Activated naive CD8-positive, alpha-beta T cell treated with anti-CD3 and anti-CD28 coated beads, Interleukin-2, amount 50 U/mL, for 16 hours (primary cell): ENCODE measurements at places on chromosomes 6 and 20.

DNA sequence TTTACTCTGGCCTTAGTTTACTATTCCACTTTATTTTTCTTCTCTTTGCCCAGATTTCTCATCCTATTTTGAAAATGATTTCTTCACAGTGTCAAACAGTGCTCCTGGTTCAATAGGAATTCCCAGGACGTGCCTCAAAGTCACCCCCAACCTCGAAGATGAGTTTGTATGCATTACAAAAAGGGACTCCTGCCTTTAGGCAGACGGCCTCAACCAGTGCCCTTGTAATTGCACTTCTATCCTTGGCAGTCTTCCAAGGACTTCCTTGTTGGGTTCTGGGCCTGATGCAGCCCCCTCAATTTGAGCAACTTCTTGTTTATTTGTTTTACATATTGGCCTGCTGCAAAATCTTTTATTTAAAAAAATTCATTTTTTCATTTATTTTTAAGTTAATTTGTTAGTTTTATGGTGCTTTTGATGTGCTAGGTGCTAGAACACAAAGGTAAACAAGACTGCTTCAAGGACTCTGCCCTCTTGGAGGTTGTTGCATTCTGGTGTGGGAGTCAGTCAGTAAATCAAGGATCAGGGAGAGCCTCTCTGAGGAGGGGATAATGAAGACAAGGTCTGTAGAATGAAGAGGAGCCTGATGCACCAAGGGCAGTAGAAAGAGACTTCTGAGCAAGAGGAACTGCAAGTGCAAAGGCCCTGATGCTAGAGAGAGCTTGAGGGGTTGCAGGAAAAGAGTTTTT is 181.5 kb upstream of the LAMP5 start:
- no peak for DNase-seq

DNA sequence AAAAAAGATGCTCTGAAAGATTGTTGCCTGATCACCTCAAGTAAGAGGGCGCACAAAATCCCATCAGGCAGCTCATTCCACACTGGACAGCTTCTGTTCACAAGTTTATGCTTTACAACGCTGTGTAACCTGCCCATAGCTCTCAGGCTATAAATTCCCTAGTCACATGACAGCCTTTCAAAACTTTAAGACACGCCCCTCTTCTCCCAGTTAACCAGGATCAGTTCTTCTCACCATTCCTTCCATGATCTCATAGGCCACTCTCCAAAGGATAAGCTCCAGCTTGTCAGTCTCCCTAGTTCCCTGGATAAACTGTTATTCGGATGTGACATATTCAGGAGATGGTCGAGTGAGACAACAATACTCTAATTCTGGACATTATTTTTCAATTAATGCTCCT is 15.0 kb downstream of the ADNP start:
- no peak for DNase-seq

GRCh38 chr6:35651244-35651643 is 37.5 kb downstream of the FKBP5 start:
- DNase-seq = no peak

DNA sequence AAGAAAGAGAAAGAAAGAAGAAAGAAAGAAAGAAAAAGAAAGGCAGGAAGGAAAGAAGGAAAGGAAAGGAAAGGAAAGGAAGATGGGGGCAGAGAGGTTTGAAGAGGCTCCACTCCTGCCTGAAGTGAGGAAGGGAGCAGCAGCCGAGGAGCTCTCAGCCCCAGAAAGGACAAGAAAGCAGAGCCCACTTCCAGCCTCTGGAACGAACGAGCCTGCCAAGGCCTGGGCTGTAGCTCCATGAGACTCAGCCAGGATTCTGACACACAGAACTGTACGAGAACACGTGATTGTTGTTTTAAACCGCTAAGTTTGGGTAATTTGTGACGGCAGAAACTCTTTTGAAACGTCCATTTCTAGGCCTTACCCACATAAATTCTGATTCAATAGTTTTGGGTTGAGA is 69.5 kb downstream of the TTLL2 start:
- DNase-seq = no peak

GRCh38 chr6:149855741-149856140 is 8.4 kb downstream of the LRP11 start:
- no peak for DNase-seq

DNA sequence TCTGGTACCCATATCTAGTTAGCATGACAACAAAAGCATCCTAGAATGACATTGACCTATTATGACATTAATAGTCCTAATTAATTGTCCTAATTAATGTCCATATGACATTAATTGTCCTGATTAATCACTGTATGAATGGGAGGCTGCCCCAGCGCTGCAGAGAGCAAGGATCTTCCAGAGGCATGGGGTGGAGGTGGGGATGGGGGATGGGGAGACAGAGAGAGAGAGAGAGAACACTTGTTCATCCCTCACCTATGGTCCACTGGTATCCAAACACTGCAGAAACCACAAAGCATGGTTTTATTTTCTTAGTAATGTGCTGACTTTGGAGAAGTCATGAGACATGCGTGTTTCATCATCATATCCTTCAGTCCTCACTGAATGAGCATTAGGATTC is 235.1 kb downstream of the FNDC1 start:
- no peak for DNase-seq

- no peak for DNase-seq
These were observed 13.3 kb upstream of the ITPR3 start for GRCh38 chr6:33607784-33608161.

DNA sequence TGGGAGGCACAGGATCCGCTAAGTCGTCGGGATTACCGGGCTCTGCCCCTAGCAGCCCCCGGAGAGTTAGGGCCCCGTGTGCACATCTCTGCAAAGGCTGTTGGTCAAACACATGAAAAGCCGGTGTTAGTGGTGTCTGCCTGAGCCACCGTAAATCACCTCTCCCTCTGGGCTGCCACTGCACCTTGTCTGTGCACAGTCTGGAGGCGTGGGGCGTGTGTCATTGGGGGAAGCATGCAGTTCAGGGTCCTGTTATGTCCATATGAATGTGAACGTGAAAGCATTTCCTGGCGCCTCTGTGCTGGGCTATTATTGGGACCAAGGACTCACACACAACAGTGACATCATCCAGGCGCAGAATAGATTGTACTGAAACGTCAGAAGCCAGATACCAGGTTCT is 305.6 kb downstream of the NRN1 start:
- DNase-seq = no peak

- DNase-seq = no peak
These were observed 55.3 kb downstream of the ERMARD start for GRCh38 chr6:169806701-169807100.

DNA sequence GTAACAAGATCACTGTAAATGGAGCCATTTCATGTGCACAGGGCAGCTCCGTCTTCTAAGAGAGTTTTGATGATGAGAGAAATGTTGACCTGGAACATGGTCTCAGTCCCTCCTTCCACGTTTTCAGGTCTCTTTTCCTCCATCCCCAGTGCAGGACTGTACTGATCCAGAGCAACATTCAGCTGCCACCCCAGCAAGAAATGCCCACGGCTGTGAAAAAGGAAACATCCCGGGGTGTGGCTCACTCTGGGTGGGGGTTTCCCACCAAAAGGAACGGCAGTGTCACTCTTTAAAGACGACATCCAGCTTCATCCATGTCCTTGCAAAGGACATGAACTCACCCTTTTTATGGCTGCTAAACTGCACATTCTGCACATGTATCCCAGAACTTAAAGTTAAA is 92.6 kb downstream of the ERMARD start:
- DNase-seq = no peak

DNA sequence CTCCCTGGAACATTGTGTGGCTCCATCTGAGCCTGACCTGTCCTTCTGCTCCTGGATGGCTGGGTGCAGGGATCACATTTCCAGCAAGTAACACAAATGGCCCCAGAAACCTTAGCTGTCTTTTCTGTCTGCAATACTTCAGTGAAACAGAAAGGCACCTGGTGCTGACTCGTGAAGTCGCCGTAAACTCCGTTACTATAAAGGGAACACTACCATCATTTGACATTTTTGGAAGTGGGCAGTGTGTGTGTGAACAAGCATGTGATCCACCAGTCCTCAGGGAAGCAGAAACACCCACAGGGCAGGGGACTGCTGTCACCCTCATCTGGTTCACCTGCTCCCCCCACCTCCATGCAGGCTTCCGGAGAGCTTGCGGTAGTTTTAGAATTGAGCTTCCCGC is 23.9 kb downstream of the SERPINB6 start:
- DNase-seq = no peak
